Vagina (tissue), 2 donors: ENCODE measurements at places on chromosomes 1 and 21.

GRCh38 chr1:220785166-220786056 is 1.3 kb upstream of the MTARC1 start:
- no peak for DNase-seq

- DNase-seq: no peak
Measured at GRCh38 chr1:228478912-228479711, 8.1 kb upstream of the RNF187 start.

GRCh38 chr1:8374812-8375211 is 56.9 kb downstream of the SLC45A1 start:
- DNase-seq: no peak

DNA sequence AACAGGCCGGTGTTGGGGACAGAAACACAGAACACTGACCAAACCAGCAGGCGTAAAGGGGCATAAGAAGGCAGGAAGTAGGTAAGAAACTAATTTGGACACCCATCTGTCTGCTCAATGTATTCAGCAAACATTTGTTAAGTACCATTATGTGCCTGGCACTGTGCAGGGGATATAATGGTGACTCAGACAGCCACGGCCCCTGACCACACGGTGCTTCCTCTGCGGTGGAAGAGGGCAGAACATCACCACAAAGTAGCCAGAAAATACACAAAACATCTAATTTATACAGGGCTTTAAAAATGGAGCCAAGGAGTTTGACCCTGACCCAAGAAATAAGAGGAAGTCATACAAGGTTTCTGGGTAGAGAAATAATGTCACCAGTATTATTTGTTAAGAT is 12.9 kb downstream of the DNAJC11 start:
- no peak for DNase-seq

- no peak for DNase-seq
Measured at GRCh38 chr21:46385846-46386733, 62.1 kb downstream of the PCNT start.

DNA sequence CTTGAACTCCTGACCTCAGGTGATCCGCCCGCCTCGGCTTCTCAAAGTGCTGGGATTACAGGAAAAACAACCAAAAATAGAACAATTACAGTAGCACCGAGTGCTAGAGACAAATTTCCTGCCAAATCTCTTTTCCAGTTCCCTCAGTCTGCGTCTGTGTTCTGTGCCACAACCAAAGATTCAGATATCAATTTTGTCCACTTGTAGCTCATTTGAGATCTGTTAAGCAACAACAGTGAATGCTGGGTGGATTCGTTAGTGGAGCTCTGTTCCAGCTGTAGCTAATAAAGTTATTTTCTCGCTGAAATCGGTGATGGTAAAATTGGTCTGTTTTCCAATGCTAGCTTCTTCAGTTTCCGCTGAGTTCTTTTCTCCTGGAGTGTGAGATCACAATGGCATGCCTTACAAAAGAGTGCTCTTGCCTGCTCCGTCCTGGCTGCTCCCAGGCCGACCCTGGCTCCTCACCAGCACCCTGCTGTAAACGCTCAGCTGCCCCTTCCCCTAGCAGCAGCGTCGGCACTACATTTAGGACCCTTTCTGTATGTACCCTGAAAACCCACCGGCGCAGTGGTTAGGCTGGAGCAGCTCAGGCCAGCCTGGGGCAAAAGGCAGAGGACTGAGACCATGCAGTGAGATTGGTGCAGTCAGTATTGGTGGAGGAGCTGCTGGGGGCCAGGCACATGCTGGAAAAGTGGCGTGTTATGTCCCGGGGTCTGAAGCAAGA is 395.4 kb downstream of the KIF26B start:
- no peak for DNase-seq

GRCh38 chr1:10216090-10216749 is 5.8 kb downstream of the KIF1B start:
- DNase-seq: no peak

GRCh38 chr21:32332463-32332951 is 33.9 kb downstream of the MRAP start:
- no peak for DNase-seq
